ENCODE measurements at places on chromosomes 16 and 17.

DNA sequence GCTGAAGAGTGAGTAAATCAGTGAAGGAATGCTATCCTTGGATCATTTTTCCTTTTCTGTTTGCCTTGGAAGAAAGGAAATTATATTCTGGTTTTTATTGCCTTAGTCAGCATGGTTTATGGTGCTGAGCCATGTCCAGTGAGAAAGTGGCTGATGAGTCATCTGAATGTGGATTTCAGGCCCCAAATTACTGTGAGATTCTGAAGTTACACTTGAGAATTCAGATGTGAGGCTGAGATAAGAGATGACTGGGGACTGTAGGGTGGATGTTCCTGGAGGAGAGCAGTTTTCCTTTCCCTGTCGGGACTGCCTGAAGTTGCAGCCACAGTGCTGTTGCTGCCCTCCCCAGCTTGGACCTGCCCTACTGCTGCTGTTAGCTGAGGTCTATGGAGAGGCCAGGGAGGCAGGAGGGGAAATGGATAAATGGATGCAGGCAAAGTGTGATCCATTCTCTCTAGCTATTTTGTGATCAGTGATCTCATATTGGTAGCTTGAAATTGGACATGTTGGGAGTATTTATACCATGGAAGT, 4.2 kb upstream of the MAP3K14 start:
- no peak for DNase-seq

GRCh38 chr17:79412886-79413390, 197.9 kb downstream of the RBFOX3 start:
- no peak for DNase-seq

GRCh38 chr17:32732900-32733299, 144.0 kb downstream of the MYO1D start:
- no peak for DNase-seq

GRCh38 chr16:20519231-20519630, 56.9 kb downstream of the ACSM2B start:
- DNase-seq = no peak

- no peak for DNase-seq
These were observed 21.4 kb downstream of the ZC3H18 start for GRCh38 chr16:88591577-88592021.

DNA sequence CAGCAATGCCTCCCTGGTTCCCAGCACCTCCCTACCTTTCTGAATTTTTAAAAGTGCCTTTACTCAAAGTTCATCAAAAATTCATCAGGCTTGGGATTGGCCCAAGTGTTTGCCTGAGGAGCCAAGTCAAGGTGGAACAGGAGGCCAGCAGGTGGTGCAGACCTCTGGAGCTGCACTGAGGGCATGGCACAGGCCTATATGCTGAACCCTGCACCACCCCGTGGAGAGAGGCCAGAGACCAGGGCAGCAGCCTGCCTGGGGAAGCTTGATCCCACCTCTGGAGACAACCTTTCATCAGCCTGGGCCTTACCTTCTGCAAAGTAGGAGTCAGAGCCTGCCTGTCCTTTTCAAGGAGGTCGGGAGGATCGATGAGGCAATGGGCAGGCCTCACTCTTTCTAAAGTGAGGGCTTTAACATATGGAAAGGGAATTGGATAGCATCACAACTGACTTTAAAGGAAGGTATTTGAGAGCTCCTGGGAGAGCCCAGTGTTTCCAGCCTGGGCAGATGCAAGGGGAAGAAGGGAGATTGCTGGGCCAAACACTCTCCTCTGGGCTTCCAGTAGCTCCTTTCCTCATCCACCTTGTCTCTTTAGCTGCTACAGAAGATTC, 31.8 kb upstream of the TMEM132E start:
- DNase-seq = no peak

- DNase-seq = no peak
These were observed 129.1 kb upstream of the CHMP6 start for GRCh38 chr17:80862481-80862961.
